ENCODE measurements at places on chromosomes 2 and 18. TPM values are rescaled to one million over a fixed set of nuclear protein-coding genes. Genes with fewer than 3 reads are reported as not detected.

Gene TLX2
- total RNA-seq: 0.06 TPM

Gene LYPD6
- 0.13 TPM for total RNA-seq

Gene PLEKHH2
- 1.9 TPM for total RNA-seq

Gene AGFG1
- total RNA-seq: 43.7 TPM

Gene CIB4
- total RNA-seq: not detected

Gene MAP3K19
- total RNA-seq: not detected

Gene SLC40A1
- 22.6 TPM for total RNA-seq

Gene PSMA8
- not detected for total RNA-seq

Gene COX5B
- total RNA-seq: 371 TPM

Gene TACR1
- total RNA-seq: not detected

Gene DTNA
- 14.7 TPM for total RNA-seq

Gene LAMA3
- total RNA-seq: 9.5 TPM

Gene TBR1
- total RNA-seq: not detected

Gene HOXD3
- total RNA-seq: not detected

Gene IL37
- total RNA-seq: not detected

Gene GCKR
- 22.0 TPM for total RNA-seq

Gene HTRA2
- 38.1 TPM for total RNA-seq

Gene GNAL
- 0.31 TPM for total RNA-seq

Gene IL1A
- total RNA-seq: 0.13 TPM

Gene PAX3
- total RNA-seq: not detected

Gene SERPINB3
- total RNA-seq: not detected

Gene CD302
- 9.0 TPM for total RNA-seq

Gene IL36G
- not detected for total RNA-seq

Gene CDH2
- 57.3 TPM for total RNA-seq

Gene PIEZO2
- total RNA-seq: 0.31 TPM

Gene SLC4A5
- total RNA-seq: 0.31 TPM

Gene CNPPD1
- total RNA-seq: 41.9 TPM

Gene ASB18
- total RNA-seq: not detected

Gene TPGS2
- total RNA-seq: 109 TPM

Gene EFR3B
- total RNA-seq: 3.3 TPM

Gene RUFY4
- total RNA-seq: not detected

Gene UGT1A6
- total RNA-seq: not detected

Gene CLEC4F
- total RNA-seq: not detected

Gene ZBTB7C
- 0.53 TPM for total RNA-seq

Gene LRRC30
- total RNA-seq: not detected

Gene ORC4
- total RNA-seq: 21.6 TPM

Gene PDE11A
- total RNA-seq: under 0.01 TPM

Gene ARHGAP25
- 0.50 TPM for total RNA-seq

Gene ERBB4
- total RNA-seq: 7.7 TPM

Gene RFX8
- 20.3 TPM for total RNA-seq

Gene XDH
- under 0.01 TPM for total RNA-seq

Gene CCDC148
- total RNA-seq: 0.26 TPM

Gene CD226
- total RNA-seq: 0.53 TPM

Gene KCNIP3
- total RNA-seq: 0.13 TPM

Gene KCNG2
- total RNA-seq: not detected

Data from aortic smooth muscle cell (primary cell).